AG04450 (cell line): ENCODE measurements at places on chromosomes 1 and 21. TPM values are rescaled to one million over a fixed set of nuclear protein-coding genes. Genes with fewer than 3 reads are reported as not detected.

Gene TENT5C
- polyA plus RNA-seq: 29.2 and 30.6 TPM in 2 replicates

Gene NBPF14
- 29.5 and 32.6 TPM in 2 replicates for polyA plus RNA-seq

Gene EPHA10
- polyA plus RNA-seq: not detected in 2 replicates

Gene PADI2
- not detected in 2 replicates for polyA plus RNA-seq
